NCI-H1930 (cell line): ENCODE measurements at places on chromosomes 4 and X.
A peak's percentile ranks its signal among the peaks of the same experiment; 100 is the strongest.

DNA sequence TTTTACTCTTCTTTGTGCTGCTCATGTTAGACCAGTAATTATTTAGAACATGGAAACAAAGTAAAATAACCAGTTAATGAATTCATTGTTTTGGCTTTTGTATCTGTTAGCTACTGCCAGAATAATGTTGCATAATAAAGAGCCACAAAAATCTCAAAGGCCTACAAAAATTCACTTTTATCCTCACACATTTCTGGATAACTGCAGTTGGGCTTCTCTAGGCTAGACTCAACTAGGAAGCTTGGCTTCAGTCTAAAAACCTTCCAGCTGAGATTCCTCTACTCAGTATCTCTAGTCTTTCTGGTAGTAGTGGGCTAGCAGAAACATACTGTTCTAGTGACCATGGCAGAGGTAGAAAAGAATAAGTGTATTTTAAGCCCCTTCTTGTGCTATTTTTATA, 73.0 kb downstream of the FAT4 start:
- DNase-seq, result no peak

DNA sequence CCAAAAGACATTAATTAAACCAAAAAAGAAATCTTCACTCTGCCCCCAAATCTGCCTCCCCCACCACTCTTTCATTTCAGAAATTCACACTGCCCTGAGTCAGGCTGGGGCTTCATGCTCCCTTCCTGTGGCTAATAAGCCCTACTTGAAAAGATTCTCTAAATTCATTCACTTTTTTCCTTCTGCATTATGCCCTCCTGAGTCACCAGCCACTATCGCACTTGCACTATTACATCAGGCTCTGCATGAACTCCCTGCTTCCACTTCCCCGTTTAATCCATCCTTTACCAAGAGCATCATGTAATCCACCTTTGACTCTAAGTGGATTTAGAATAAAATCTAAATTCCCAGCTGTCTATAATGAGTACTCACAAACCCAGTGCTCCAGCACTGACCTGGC, 295.4 kb upstream of the KLF3 start:
- no peak for DNase-seq

GRCh38 chrX:154802947-154803346, 2.3 kb downstream of the MPP1 start:
- DNase-seq, result no peak

DNA sequence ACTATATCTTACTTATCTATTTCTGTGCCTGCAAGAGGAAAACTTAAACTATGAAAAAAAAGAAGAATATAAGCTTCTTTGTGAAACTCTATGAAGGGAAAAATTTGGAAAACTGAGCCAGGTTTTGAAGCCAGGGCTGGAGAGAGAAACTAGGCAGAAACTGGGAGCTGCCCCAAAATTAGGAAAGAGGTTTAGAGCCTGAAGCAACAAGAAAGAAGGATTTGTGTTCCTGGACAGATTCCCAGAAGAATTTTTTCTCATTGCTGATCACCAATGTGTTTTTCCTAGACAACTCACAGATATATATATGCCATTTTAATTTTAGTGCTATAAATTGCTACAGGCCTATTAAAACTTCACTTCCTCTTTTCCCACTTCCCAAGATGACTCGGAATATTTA, 245.0 kb upstream of the GEMIN8 start:
- DNase-seq, result no peak

DNA sequence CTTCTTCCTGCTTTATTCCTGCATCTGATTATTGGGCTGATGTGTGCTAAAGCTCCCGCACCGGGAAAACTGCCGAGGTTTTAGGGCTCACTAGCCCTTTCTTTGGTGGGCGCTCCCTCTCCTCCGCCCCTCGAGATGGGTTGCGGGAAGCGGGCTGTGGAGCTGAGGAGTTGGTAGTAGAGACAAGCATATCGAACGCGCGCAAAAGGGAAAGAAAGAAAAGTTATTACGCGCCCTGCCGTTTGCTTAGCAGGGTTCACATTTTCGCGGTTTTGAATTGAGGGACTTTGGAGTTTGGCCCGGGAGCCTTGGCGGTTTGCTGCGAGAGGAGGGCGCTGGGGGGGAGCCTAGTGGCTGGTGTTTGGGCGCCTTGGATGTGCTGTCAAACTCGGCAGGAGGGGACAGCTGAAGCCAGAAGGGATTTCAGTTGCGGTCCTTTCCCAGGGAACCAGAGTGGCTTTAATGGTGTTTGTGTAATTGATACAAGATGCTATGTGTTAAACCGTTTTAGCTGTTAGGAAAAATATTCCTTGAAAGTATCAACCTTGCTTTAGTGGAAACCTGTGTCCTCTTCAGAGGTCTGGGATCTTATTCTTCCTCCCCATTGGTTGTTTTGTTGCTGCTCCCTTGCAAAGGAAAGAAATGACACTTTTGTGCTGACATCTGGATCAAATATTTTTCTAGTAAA, 1.1 kb downstream of the GAB1 start:
- DNase-seq, result no peak

GRCh38 chr4:98446499-98447375, 185.6 kb downstream of the RAP1GDS1 start:
- DNase-seq, result no peak

DNA sequence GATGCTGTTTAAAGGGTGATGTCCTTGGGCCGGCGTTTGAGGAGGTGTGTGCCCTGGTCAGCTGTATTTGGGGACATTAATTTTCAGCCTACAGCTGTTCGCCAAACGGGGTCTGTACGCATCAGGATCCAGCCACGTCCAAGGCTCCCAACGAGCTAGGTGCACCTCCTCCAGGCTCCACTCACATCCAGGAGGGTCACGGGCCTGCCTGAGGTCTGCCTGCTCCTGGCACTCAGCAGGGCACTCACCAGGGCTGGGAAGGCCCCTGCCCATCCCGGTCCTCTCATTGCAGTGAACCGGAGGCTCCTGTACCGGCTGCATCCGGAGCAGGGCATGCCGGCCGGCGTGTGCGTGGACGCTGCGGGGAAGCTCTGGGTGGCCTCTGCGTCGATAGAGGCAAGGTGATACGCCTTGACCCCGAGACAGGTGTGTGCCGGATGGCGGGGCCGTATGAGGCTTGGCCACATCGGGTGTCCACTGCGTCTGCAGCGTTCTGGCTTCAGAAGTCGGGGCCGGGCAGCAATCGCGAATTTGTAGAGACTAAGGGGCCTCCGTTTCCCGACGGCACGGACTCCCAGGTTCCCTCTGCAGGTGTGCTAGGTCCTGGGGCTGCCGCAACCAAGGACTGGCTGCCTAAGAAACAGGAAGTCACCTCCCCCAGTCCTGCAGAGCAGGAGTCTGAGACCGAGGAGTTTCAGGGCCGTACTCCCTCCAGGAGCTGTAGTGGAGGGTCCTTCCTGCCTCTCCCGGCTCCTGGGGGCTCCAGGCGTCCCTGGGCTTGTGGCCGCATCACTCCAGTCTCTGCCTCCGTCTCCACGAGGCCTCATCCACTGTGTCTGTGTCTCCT, 27.5 kb upstream of the PLCXD1 start:
- no peak for DNase-seq

DNA sequence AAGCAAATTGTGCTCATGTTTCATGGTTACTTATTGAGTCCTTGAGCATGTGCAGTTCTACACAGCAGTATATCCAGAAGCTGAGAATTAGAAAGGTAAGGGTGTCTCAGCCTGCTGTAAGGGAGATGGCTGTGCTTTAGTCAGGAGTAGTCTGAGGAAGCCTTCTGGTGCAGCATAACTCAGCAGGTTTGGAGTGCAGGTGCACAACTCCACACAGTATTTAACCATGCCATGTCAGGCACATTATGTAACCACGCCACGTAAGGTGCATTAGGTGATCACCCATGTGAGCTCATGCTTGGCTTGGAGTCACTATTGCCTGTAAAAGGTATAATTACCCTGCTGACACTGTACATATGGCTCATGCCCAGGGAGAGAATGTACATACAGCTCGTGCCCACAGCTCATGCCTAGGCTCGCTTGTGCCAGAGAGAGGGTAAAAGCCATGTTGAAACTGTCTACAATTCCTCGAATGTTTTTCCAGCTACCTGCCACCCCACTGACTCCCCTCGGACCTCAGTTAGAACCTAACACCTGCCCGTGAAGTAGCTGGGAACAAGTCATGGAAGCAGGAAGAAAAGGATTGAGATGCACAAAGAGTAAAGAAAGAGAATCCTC, 37.8 kb downstream of the UCHL1 start:
- DNase-seq, result no peak

GRCh38 chr4:176343286-176343685, 23.5 kb downstream of the SPCS3 start:
- DNase-seq, result no peak

DNA sequence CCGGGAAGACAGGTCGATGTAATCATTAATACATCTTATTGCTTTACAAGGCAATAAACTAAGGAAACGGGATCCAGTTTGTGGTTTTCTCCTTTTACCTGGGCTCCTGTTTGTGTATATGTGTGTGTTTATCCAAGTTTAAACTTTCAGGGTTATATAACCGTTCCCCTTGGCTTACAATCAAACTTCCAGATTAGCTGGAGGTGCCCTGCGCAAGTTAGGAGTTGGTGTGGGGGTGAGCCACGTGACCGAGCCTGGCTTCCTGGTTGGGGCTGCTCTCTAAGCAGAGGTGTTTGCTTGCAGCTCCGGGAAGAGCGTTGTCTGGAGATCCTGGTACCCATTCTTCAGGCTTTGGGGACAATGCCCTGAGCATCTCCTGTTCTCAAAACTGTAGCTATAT, 129.2 kb downstream of the FHDC1 start:
- DNase-seq, result no peak

GRCh38 chr4:118953276-118953675, 64.6 kb downstream of the SYNPO2 start:
- no peak for DNase-seq

DNA sequence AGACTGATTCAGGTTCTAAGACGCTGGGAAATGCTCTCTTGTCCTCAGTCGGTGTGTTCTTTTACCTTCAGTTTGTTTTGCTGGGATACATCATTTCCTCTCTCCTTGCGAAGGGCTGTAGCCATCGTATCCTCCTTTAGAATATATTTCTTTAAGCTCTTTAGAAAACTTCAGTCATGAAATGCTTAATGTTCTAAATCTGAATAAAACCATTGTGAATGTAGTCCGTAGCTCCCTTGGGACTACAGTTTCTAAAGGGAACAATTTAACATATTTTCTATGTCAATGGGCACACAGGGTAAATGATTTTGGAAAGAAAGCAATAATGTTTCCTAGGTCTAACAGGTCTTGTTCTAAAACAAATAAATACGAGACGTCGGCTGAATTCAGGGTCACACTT, 40.6 kb downstream of the STOX2 start:
- DNase-seq, result no peak

DNA sequence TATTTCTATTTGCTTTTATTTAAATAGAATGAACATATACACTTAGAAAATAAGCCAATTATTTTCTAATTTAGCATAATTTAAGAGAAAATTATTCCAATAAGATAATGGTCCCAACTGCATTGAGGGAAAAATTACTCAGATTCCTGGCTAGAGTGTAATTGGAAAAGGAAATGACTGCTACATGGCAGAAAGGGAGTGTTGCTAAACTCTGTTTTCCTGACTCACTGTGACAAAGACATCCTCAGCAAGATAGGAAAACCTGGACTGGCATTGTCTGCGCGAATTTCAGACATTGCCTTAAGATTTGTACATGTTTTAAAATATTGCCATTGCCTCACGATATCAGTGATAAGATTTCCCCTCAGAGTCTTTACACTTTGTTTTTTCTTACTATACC, 8.2 kb downstream of the TNIP3 start:
- peak; percentile 46 for DNase-seq

DNA sequence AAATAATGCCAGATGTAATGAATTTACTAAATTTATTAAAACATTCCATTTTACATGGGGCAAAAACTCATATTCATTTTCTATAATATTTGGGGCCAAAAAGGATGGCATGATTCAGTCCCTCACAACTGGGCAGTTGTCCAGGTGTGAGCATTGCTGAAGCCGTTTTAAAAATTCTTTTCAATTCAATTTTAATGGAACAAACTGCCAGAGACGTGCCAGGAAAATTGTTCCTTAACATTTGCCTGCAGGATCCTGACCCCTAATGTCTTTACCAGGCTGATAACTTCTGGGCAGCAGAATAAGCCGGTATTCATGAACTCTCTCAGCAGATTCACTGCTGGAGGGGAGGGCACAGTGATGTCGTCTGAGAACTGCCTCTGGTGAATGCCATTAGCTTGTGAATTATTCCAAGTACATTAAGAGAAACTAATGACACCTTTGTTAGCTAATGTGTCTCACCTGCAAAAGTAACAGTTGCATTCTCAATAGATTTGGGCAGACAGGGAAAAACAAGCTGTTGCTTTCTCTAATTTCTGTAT, 1445.1 kb upstream of the TENM3 start:
- DNase-seq, result no peak

DNA sequence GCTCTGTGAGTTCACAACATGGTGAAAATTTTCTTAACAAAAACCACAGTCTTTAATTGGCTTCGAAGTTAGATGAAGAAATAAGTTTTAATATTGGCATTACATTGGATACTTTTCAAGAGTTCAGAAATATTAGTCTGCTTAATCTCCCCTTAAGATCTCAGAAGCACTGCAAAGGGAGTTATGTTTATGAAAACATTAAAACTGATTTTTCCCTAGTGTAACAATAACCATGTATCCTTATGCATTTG, 1.5 kb downstream of the SETD7 start:
- no peak for DNase-seq

GRCh38 chr4:174170091-174170490, 113.4 kb downstream of the FBXO8 start:
- DNase-seq, result no peak

DNA sequence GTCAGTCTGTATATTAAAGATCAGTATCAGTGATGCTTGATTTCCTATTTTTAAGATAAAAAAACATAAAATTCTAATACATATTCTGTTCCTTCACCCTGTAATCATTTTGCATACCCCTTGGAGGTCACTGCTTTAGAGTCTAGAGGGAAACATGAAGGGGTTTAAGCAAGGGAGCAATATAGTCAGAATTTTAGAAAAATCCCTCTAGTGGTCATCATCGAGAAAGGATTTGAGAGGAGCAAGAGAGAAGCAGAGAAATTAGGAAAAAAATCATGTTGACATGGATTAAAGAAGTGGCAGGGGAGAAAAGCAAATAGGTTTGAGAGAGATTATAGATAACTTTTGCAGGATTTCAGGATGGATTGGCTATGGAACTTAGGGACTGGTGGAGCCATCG, 11.1 kb downstream of the APEX2 start:
- DNase-seq, result no peak

- no peak for DNase-seq
These were observed 71.2 kb downstream of the SUPT20HL2 start for GRCh38 chrX:24242649-24243175.

DNA sequence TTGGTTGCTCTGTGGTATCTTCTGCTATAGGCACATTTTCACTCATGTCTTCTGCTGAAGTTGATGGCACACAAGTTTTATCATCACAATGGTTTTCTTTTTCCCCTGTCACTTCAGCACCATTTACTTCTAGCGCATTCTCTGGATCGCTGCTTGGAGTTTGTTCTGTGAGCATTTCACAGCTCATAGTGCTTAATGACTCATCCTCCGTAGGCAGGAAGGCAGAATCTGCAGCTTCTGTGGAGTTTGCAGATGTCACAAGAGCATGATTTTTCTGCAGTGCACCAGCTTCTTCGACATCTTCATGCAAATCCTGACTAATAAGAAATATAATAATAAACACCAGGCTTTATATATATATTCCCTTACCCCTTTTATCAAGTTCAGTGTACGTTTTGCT, 83.6 kb downstream of the CHM start:
- no peak for DNase-seq
